ENCODE measurements at places on chromosomes 5 and 9. TPM values are rescaled to one million over a fixed set of nuclear protein-coding genes. Genes with fewer than 3 reads are reported as not detected.

GRCh38 chr5:148928141-148928540 is 101.7 kb downstream of the ADRB2 start:
- no peak for DNase-seq

The DEPDC1B gene
- total RNA-seq: 16.9 TPM

DNA sequence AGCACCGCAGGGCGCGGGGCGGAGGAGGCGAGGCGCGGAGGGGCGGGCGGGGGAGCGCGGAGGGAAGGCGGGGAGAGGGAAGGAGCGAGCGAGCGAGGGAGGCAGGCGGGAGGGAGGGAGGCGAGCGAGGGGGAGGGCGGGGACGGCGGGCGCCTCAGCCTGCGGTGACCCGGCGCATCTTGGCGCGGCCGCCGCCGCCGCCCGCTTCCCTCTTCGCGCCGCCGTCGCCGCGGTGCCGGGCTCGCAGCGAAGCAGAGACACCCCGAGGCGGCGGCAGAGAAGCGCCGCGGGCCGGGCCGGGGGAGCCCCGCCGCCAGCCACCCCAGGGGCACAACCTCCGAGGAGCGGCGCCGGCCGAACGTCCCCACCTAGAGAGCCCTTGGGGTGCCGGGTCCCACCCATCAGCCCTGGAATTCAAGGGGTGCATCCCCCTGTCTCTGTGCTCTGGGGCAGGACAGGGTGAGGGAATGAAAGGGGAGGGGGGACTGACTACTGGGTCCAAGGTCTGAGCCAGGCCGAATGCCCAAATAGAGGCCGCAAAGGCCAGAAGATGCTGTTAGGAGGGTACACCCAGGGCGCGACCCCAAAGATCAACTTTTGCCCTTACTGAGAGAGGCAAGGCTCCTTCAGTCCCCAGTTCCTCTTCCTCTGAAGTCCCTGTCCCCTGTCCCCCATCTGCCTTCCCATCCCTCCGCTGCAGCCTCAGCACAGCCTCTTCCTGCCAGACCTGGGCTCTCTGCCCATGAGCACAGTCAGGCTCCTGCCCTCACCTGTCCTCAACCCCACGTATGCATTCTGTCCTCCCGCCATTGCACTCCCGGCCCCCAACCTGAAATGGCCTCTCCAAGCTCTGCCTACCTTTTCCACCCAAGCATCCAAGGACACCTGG is at the start of gene ADAMTS2:
TSS of gene ADAMTS2 (minus strand) at position 29 of the 889 bp plus-strand sequence. CDS start 133 bp downstream, outside the sequence.
- peak; percentile 77 for DNase-seq

DNA sequence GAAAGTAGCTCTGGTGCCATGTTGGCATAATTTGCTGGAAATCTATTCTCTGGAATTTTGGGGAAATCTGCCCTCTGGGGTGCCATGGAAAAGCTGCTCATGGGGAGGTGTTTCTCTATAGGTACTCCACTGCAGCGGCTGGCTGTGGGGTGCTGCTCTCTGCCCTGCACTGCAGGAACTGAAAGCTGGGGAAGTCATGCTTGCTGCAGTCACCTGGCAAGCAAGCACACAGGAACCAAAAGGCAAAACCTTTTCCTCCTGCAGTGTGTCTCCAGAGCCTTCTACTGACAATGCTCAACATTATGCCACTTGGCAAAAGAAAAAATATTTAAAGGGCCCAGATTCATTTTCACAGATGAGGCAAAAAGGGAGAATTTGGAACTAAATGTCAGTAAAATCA is 25.8 kb upstream of the CARNMT1 start:
- no peak for DNase-seq

- DNase-seq: peak; percentile 58
Observed at GRCh38 chr9:120985819-120986222, 59.2 kb upstream of the TRAF1 start.

DNA sequence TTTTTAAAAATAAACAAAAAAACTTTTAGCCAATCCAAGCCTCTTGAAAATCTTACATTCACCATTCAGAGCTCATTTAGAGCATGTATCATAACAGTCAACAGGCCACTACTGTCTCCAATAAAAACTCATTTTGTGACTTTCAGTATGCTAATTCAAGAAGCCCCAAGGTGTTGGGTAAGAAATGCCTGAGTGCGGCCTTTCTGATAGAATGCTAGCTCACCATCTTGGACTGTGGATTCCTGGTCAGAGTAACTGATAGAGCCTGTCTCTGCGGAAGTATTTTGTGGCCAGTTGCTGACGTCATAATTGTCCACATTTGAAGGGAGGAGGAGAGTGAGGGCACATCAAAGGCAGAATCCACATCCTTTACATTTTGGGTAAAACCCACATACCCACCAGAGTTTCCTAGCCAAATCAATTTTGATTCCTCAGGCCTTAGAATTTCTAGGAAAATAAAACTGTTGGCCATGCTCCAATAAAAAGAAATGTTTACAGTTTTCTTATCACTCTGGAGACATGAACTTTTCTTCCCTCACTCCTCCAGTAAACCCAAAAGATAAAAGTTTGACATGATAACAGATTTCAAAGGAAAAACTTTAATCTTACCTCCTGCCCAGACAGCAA is 41.1 kb upstream of the ERCC6L2 start:
- DNase-seq: peak; percentile 92

DNA sequence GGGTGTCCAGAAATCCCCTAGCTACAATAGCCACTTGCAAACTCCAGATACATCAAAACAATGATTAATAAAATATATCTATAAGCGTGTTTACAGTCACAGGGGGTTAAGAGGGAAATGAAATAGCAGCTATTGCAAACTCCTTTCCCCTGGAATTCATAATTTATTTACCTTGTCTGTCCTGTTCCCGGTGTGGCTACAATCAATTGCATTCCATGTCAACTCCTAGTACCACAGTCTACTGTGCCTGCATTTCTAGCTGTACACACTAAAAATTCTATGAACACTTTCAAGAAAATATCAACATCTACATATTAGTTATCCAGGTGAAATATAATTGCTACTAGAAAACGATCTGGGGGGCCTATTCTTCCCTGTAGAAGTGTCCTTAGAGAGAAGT is 217.6 kb downstream of the ELAVL2 start:
- DNase-seq: no peak

The FAM78A gene
- 8.9 TPM for total RNA-seq

DNA sequence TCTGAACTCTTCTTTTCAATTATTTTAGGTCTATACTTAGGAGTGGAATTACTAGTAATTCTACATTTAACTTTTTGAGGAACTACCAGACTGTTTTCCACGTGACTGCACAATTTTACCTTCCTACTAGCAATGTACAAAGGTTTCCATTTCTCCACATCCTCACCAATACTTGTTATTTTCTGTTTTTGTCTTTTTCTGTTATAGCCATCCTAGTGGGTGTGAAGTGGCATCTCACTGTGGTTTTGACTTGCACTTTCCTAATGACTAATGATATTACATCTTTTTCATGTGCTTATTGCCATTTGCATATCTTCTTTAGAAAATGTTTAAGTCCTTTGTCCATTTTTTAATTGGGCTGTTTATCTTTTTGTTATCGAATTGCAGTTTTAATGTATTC is 136.9 kb upstream of the EGFLAM start:
- DNase-seq: no peak

DNA sequence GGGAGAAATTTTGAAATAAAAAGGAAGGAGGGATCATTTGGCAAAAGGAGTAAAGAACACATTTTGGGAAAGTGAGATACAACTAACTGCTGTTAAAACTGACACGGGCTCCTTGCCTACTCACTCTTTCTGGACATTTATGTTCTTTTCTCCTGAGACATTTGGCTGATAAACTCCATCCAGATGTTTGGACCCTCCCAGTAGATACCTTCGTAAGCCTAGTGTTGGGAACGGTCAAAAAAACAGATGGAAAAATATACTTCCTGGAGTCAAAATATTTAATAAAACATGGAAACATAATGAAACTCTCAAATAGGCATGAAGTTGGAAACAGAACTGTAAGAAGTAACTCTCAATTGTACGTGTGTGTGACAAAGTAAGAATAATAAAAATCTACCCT is 360.1 kb upstream of the RIOK2 start:
- DNase-seq: no peak

DNA sequence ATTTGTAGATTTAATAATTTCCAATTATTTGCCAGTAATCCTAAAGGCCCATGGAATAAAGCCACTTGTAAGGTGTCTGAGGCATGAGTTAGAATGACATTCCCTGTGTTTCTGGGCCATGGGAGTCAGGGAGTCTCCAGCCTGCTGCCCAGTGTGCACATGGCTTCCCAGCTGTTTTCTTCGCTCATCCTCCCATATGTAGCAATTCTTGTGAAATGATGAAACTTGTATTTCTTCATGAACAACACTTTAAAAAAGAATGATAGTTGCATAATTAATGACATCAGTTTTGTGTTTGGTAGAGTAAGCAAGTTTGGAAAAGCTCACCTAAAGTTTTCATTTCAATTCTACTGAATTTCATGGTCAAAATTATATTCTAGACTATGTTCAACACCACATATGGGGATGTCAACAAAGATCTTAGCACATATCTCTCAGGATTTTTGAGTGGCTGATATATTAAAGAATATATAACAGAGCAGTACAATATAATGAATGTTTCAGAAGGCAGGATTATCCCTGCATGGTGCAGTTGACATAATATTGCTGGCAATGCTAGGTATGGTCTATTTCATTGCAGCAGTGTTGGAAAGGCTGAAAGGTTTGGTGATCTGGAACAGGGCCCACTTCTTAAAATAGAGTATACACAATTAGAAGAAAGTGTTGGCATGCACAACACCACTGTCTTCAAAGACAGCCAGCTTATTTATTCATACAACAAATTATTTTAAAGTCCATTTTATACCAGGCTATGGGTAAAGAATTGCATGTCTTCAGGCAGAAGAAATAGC is 44.7 kb downstream of the GRIN3A start:
- no peak for DNase-seq

DNA sequence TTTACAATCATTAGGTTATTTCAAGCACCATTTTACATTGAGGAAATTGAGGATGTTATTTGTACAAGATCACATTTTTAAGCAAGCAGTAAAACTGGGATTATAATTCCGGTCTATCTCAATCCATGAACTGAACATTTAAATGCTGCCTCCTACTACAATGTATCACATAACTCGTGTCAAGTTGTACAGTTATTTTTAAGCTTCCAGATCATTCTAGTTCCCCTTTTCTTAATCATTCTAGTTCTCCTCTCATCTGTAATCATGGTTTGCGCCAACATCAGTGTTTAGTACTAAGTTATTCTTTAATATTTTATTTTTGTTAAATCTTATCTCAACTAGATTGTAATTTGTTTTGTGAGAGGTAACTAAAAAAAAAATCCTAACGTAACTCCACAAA is 2.4 kb upstream of the UHRF2 start:
- no peak for DNase-seq

- DNase-seq: peak; percentile 58
Observed at GRCh38 chr9:87991151-87991870, 17.0 kb upstream of the CDK20 start.

Data from umbilical cord (tissue), 2 donors.